NCI-H2029 treated with DMSO at 0.1 percent for 48 hours (cell line): ENCODE measurements at places on chromosomes 3 and 15.

GRCh38 chr3:70871909-70872656, 559.6 kb upstream of the MDFIC2 start:
- DNase-seq = no peak

DNA sequence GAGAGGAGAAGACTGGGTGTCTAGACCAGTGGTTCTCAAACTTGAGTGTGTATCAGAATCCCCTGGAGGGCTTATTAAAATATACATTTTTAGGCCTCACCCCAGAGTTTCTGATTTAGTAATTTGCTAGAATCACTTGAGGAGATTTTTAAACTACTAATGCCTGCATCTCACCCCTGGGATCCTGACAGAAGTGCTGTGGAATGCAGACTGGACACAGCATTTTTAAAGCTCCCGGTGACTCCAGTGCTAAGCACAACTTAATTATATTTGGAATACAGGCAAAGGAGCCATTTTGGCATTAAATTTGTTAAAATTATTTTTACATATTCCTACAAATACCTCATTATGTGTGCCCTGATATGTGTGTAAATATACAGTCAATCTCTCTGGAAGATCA, 26.7 kb upstream of the COL6A6 start:
- DNase-seq = no peak

DNA sequence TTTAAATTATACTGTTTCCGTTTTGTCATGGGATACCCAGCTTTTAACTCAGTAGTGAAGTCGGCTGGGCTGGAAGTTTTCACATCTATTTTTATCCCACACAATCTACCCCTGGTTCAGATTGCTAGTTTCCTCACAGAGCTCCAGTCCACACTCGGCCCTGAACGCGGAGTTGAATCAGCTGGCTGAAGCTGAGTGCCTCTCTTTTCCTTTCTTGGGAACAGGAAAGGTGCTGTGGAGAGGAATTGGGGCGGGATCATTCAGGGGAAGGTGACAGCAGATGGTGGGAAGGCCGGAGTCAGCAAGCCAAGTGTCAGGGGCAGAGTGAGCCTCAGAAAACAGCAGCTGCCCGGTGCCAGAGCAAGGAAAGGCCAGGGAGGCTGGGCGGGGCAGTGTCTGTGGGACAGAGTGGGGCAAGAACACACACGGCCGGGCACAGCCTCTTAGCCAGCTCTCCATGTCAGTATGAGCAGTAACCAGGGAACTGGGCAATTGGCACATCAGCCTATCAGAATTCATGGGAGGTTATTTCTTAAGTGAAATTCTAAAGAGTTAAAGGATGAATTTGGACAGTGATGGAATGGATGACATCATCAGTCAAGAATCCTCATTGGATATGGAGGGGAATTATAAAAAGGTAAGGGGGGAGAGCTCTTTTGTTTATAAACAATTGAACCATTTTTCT, 135.7 kb upstream of the IL12A start:
- DNase-seq = no peak

- no peak for DNase-seq
Measured at GRCh38 chr15:97410897-97411575, 549.5 kb upstream of the ARRDC4 start.

GRCh38 chr3:40103829-40104228, 205.7 kb upstream of the EIF1B start:
- no peak for DNase-seq

DNA sequence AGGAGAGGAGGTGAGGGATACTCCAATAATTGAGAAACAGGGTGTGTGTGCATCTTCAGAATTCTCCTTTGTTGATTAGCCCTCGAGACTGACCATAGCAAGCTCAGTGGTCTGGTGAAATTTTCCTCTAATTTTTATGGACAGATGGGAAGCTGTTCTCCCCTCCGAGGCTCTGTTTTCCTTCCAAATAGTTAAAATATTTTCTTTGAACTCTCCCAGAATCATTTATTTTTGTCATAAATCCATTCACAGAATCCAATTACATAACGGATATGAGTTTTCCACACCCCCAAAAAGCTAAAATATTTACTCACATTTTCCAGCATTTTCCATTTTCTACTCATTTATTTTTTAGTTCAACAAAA, 36.5 kb downstream of the QTRT2 start:
- DNase-seq = no peak

DNA sequence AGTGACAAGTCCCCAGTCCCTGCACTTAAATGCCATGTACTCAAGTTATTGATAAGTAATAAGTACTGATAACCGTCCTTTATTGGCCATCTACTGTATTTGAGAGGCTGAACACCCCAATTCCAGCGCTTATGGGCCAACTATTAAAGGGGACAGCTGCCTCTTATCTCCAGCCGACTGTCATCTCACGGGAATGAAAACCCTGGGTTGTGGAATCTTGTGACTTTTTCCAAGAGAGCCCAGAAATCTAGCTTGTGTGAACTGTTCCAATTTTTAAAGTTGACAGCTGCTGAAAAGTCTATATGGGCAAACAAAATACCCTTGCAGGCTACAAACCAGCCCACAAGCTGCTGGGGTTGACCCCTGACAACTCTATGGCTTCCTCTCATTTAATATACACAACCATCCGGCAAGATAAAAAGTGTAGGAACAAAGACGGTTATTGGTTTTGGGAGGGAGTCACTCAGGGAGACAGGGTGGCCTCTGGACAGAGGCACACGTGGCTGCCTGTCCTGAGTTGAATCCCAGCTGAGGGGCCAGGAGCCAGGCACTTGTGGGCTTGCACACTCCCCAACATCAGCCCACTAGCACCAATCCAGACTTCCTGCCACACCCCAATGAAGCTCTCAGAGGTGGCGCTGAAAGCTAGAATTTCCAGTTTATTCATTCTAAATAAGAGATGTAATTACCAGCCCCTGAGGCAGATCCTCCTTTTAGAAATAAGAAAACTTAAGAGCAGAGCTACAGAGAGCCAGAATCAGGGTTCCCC, 16.2 kb downstream of the SPSB4 start:
- no peak for DNase-seq
